A549 treated with GW870086 at 1 μM for 4 hours (cell line): ENCODE measurements at places on chromosomes 5 and 9. TPM values are rescaled to one million over a fixed set of nuclear protein-coding genes. Genes with fewer than 3 reads are reported as not detected.

PAPPA gene
- total RNA-seq, result 18.8 to 29.7 TPM (median 26.2 TPM) in 5 replicates

ANXA2R gene
- total RNA-seq, result 2.1 to 4.2 TPM (median 3.6 TPM) in 5 replicates

PFN3 gene
- total RNA-seq, result not detected in 5 replicates

SEMA4D gene
- 3.9 to 5.7 TPM (median 5.1 TPM) in 5 replicates for total RNA-seq

SMIM33 gene
- total RNA-seq, result not detected in 5 replicates

SAXO1 gene
- not detected in 5 replicates for total RNA-seq

DOCK2 gene
- total RNA-seq, result 1.9 to 3.1 TPM (median 2.5 TPM) in 5 replicates

PRSS3 gene
- 12.8 to 18.7 TPM (median 14.2 TPM) in 5 replicates for total RNA-seq

RPL37 gene
- 2,580 to 3,166 TPM (median 2,695 TPM) in 5 replicates for total RNA-seq

CRAT gene
- total RNA-seq, result 23.0 to 31.3 TPM (median 28.3 TPM) in 5 replicates

QRFP gene
- not detected in 5 replicates for total RNA-seq

GALNT12 gene
- 2.4 to 4.5 TPM (median 4.1 TPM) in 5 replicates for total RNA-seq

ZFAND5 gene
- total RNA-seq, result 112 to 146 TPM (median 145 TPM) in 5 replicates

LCN15 gene
- not detected in 5 replicates for total RNA-seq

DDX41 gene
- 84.7 to 106 TPM (median 101 TPM) in 5 replicates for total RNA-seq

C5orf24 gene
- total RNA-seq, result 15.7 to 24.9 TPM (median 22.8 TPM) in 5 replicates

SH3TC2 gene
- total RNA-seq, result 0.38 to 0.73 TPM (median 0.62 TPM) in 5 replicates

TIMD4 gene
- 0.48 to 1.3 TPM (median 0.90 TPM) in 5 replicates for total RNA-seq

DIPK1B gene
- total RNA-seq, result 6.9 to 9.6 TPM (median 9.4 TPM) in 5 replicates

PCDHA1 gene
- 0.09 to 0.18 TPM (median 0.15 TPM) in 5 replicates for total RNA-seq

LCN9 gene
- total RNA-seq, result not detected in 5 replicates

PCDHB7 gene
- not detected in 5 replicates for total RNA-seq

RNF180 gene
- 0.16 to 0.35 TPM (median 0.29 TPM) in 5 replicates for total RNA-seq

SPATA31E1 gene
- not detected in 5 replicates for total RNA-seq

GBGT1 gene
- total RNA-seq, result 1.7 to 2.8 TPM (median 2.4 TPM) in 5 replicates

NEUROG1 gene
- total RNA-seq, result not detected in 5 replicates

TRIP13 gene
- total RNA-seq, result 63.4 to 76.4 TPM (median 71.0 TPM) in 5 replicates

CCL21 gene
- total RNA-seq, result not detected in 5 replicates

ICE1 gene
- total RNA-seq, result 17.2 to 25.6 TPM (median 23.6 TPM) in 5 replicates

MSH3 gene
- total RNA-seq, result 5.6 to 8.2 TPM (median 7.3 TPM) in 5 replicates

AJM1 gene
- 4.0 to 4.7 TPM (median 4.2 TPM) in 5 replicates for total RNA-seq

SLC34A1 gene
- not detected in 5 replicates for total RNA-seq

PCDHGA3 gene
- total RNA-seq, result not detected in 5 replicates

CCDC192 gene
- not detected in 5 replicates for total RNA-seq

SPARC gene
- total RNA-seq, result 12.5 to 24.4 TPM (median 17.0 TPM) in 5 replicates

OR1Q1 gene
- total RNA-seq, result not detected in 5 replicates

ENC1 gene
- total RNA-seq, result 6.1 to 7.1 TPM (median 6.4 TPM) in 5 replicates

OR1L4 gene
- not detected in 5 replicates for total RNA-seq

PCDHA9 gene
- total RNA-seq, result 0.02 to 0.07 TPM in 2 of 5 replicates, not detected in the others

FCN2 gene
- not detected in 5 replicates for total RNA-seq

FAM78A gene
- 0.19 to 0.35 TPM (median 0.26 TPM) in 5 replicates for total RNA-seq

NMUR2 gene
- total RNA-seq, result 0.08 to 0.13 TPM in 2 of 5 replicates, not detected in the others

CDC42SE2 gene
- 24.5 to 33.3 TPM (median 30.3 TPM) in 5 replicates for total RNA-seq

ZFP2 gene
- not detected in 5 replicates for total RNA-seq

SEMA5A gene
- total RNA-seq, result not detected in 5 replicates

LYRM7 gene
- total RNA-seq, result 2.9 to 4.6 TPM (median 3.5 TPM) in 5 replicates

TPRN gene
- total RNA-seq, result 6.8 to 10.6 TPM (median 9.0 TPM) in 5 replicates

PTPRD gene
- 0.10 to 0.25 TPM (median 0.16 TPM) in 5 replicates for total RNA-seq
